Muscle of leg (tissue), 16 donors: ENCODE measurements at places on chromosomes 1 and 21.
A peak's percentile ranks its signal among the peaks of the same experiment; 100 is the strongest.

GRCh38 chr1:201510734-201511133 is 3.8 kb upstream of the CSRP1 start:
- no peak for DNase-seq

DNA sequence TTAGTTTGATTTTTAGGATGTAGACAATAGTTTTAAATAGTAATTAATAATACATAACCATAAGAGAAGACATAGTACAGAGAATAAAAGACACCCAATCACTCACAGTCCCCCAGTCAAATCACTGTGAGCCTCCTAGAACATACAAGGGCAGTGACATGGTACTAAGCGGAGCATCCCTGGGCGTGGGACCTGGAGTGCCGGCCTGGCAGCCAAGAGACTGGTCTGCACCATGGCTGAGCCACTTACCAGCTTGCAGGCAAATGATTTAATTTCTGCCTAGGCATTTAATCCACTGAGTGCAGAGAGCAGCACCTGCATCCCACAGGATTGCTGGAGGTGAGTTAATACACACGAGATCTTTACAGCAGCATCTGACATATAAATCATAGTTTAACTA is 20.4 kb downstream of the SDHB start:
- DNase-seq, result no peak

GRCh38 chr1:66576645-66577044 is 42.7 kb downstream of the SGIP1 start:
- peak; percentile 9 for DNase-seq

DNA sequence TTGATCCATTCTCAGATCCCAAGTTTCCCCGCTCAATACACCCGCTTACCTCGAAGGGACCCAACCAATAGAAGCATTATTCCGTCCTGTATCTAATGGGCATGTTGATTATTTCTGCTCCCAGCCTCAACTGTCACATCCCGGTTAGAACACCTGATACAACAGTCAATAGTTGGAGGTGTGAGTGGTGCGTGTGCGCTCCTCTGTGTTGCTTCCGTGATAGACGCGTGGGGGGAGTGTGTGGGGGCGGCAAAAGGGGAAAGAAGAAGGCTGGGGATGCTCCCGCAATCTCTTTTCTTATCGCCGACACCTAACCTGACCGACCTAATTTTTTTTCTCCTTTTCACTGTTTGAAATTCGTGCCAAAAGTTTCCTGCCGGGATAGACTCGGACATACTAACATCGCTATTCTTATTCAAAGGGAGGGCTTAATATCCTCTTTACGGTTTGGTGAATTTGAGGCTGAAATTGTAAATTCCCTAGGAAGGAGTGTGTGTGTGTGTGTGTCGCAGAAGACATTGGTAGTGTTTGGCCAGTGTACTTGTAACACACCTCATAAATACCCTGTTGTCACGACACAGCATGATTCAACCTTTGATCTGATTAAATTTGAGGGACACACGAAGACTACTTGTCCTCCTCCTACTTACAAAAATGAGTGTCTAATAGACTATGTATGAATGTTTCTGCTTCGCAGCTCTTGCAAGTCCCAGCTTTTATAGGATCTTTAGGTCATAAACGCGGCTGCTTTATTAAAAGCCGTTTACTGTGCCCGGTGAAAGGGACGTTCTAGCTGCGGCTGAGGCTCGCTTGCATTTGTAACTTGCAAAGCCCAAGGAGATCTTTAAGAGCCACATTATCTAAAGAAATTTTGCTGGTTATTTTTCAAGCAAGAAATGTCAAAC is 1.5 kb upstream of the PROX1 start:
- no peak for DNase-seq

DNA sequence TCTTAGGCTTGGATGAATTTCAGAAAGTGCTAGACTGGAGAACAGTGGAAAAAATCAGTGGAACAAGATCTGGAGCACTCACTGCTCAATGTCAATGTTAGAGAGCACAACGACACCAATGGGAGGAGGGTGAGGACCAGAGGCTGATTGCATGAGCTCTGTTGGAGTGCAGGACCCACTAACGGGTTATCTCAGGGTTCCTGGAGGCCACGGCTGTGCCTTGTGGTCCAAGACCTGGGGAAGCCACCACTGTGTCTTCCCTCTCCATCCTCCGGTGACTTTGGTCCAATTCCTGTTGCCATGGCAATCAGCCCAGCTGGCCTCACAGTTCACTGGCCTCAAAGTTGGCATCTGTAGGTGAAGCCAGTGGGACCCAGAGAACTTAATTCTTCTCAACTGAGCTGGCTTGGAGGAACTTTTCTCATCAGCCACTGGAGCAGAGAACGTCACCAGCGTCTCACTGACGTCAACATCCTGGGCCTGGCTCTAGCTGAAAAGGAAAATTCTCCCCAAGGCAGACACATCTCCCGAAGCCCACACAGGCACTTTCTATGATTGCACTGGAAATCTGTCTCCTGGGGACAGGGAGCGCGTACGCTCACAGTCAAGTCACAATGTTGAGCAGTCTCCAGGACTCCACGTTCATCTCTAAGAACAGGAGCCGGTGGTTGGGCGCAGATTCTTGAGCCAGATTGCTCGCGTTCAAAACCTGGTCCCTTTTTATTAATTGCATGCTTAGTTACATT is 21.9 kb upstream of the GPR157 start:
- DNase-seq, result peak; percentile 96

GRCh38 chr1:167219194-167219593 is 1.5 kb upstream of the POU2F1 start:
- DNase-seq, result no peak

- DNase-seq, result no peak
Observed at GRCh38 chr1:27372808-27373690, 1.6 kb downstream of the FCN3 start.

DNA sequence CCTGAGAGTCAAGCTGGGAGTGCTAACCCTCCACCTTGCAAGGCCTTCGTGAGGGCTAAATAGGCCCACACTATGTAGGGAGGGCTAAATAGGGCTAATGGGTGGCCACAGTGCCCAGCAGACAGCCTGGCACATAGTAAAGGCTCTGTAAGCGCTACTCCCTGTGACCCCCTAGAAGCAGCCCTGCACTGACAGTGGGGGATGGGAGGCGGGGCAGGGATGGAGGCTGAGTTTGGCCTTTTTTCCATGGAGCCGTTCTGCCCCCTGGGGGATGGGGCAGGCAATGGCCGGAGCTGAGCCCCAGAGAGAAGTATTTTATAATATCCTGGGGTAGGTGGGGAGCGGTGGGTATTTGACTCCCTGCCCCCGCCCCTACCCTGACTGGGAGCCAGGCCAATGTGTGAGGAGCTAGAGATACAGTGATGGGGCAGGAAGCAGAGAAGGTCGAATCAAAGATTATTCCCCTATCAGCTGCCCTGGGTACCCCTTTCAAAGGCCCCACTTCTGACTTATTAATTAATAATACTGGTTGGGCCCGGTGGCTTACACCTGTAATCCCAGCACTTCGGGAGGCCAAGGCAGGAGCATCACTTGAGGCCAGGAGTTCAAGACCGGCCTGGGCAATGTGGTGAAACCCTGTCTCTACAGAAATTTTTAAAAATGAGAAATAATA is 42.3 kb downstream of the LACTBL1 start:
- peak; percentile 48 for DNase-seq

DNA sequence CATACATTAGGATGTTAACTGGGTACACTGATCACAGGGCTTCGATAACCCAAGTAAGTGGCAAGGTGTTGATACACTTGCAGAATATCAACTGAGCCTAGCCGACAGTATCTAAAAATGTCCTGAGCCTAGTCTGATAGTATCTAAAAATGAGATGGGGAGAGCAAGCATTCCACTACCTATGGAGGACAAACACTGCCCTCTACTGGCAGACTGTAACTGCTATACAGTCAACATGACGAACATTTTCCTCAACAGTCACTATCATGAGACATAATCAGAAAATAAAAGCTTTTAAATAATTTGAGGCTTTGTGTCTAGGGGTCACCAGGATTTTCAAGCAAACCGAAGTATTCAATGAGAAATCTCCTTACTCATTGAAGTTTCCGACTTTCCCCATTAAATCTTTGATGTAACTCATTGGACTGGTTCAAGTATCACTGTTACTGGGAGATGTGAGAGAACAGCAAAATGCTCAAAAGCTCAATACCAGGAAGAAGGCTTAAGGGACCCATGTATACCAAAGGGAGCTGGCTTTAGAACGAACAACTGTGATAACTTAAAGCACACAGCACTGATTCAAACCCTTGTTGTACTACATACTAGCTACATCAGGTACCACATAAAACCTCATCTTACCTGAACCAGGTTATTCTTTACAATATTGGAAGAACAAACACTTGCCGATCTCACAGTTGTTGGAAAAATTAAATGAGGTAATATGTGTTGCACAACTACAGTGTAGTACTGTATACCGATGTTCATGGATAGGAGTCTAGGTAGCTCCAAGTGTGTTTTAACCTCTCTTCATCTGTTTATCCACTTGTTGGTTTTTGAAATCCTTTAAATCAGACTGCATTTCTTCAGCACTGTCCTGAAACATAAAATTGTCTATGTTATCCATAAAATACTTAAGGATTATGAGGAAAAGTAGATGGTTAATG is 31.1 kb upstream of the SLC45A3 start:
- DNase-seq, result peak; percentile 85

DNA sequence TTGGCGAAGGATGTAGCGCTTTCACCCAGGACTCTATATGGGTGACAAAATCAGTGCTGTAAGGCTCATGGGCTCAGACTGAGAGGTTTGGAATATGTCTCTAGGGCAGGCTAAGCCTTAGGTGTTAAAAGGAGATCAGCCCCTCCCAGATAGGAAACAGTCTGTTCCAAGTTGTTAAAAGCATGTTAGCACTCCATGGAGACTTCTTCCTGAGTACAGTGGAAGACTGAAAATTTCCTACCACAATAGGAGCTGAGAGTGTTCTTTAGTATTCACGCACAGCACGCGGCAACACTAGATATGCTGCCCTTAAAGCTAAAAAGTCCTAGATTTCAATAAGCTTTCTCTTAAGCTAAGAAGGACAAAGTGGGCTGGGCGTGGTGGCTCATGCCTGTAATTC is 122.1 kb downstream of the TRABD2B start:
- peak; percentile 67 for DNase-seq

- no peak for DNase-seq
Observed at GRCh38 chr1:204145033-204145504, 6.8 kb downstream of the ETNK2 start.

GRCh38 chr1:167612587-167613385 is 17.2 kb upstream of the RCSD1 start:
- no peak for DNase-seq

GRCh38 chr1:75587692-75588091 is 23.2 kb downstream of the SLC44A5 start:
- DNase-seq, result no peak

- no peak for DNase-seq
Observed at GRCh38 chr1:32770741-32771548, 46.2 kb downstream of the YARS1 start.

DNA sequence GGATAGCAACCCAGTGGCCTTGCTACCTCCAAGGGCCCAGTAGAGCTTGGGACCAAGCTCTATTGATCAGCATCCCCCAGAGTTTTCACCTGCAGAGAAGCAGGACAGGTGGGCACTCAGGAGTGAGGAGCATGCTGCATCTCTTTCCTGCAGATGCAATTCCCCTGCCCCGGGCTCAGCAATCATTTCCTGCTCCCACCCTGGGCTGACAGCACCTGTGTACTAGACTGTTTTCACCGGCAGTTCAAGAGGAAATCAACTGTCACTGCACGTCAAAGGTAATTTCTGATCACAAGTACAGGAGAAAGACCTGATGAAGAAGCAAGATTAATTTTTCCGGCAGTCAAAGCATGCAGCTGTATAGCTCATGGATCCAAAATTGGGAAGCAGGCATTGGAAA is 8.8 kb upstream of the NT5C1A start:
- no peak for DNase-seq

DNA sequence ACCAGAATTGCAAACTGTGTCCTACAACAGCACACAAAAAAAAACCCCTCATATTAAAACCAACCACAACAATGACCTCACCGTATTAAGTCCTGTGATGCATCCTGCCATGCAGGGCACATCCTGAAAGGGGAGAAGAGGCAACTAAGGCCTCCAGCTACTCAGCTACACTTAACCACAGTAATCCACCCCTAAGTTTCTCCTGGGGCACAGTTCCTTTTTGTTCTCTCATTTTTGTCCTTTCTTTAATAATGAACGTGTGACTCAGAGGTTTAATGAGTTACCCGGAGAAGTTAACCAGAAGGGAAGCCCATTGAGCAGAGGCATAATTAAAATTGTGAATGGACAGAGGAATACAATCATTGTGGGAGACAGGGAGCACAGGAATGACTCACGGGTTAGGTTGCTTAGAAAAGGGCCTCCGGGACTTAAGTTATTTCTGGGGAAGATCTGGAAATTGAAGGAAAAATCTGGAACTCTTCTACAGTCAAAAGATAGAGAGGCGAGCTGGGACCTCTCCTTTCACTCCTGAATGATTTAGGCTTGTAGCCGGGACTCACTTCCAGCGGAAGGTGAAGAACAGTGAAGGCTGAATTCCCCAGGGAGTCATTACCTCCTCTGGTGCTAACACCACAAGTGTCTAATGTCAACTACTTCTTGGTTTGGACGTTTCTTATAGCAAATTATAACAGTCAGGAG is 36.9 kb upstream of the HIVEP3 start:
- DNase-seq, result peak; percentile 4

DNA sequence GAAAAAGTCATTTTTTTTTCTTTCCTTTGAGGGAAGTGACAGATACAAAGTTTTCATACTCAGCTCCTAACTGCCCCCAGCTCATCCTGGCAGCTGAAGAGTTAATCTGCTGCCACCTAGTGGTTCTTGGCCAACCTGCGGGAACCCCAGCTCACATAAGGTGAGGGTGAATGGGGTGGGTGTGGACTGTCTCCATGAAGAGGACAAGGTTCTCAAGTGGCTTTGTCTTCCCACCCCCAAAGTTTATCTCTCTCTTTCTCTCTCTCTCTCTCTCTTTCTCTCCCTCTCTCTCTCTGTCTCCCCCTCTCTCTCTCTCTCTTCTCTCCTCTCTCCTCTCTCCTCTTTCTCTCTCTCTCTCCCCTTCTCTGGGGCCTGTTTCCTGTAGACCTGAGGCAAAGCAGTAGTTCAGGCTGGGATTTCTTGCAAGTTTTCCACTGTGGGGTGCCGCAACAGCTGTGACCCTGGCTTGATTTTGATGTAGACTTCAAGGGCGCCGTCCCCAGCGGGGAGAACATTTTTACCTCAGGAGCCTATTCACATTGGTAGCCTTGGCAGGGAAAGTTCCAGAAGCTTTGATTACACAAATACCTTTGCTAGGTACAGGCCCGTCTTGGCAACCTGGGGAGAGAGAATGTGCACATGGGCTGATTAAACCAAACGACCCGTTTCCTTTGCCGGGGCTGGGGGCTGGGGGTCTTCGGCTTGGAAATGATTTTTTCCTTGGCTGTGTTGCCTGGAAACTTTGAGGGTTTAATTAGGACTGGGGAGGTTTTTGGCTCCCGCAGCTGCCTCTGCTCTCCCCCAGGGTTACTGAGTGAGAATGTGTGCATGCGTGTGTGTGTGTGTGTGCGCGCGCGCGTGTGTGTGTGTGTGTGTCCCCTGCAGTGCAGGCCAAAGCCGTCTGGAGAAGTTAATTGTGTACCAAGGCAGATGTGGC is 135.9 kb downstream of the TM2D1 start:
- peak; percentile 80 for DNase-seq

DNA sequence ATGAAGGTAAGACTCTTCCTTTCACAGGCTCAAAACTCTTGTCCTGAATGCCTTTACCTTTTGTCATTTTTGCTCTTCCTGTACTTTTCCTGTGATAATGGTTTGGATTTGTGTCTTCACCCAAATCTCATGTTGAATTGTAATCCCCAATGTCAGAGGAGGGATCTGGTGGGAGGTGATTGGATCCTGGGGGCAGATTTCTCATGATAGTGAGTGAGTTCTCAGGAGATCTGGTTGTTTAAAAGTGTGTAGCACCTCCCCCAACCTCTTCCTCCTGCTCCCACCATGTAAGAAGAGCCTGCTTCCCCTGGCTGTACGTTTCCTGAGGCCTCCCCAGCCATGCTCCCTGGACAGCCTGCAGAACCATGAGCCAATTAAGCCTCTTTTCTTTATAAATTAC is 75.5 kb downstream of the DDX20 start:
- DNase-seq, result no peak
